ENCODE measurements at places on chromosomes 11 and 22.

- DNase-seq: no peak
These were observed 64.2 kb downstream of the NFAM1 start for GRCh38 chr22:42367980-42368378.

DNA sequence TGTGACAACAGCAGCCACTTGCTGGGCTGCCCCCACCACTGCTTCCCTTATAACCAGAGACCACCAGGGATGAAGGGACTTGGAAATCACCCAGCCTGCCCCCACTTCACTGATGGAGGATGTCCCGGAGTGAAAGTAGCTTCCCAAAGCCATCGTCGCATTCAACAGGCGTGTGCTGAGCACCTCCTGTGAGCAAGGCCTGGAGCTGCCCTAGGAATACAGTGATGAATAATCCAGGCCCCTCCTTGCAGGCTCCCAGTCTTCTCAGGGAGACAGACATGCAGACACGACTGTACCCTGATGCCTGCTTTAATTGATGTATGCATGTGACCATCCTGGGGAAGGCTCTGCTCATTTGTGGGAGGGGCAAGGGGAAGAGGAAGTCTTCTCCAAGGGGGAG is 22.6 kb downstream of the PTPN5 start:
- no peak for DNase-seq

DNA sequence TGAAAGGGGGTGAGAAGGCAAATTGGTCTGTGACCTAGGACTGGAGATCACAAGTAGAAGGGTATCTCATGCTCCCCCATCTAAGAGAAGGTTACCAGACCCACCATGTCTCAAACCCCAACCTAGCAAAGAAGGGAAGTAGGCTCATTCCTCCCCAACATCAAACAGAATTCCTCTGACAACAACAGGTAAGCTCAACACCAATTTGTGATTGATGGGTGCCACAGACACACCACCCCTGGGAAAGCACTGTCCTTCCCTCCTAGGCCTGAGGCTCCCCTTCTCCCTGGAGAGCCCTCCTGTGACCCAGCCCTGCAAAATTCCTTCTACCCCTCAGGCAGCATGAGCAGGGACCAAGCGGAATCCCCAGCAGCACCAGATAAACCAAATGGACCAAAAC is 154.3 kb downstream of the BUD13 start:
- no peak for DNase-seq

DNA sequence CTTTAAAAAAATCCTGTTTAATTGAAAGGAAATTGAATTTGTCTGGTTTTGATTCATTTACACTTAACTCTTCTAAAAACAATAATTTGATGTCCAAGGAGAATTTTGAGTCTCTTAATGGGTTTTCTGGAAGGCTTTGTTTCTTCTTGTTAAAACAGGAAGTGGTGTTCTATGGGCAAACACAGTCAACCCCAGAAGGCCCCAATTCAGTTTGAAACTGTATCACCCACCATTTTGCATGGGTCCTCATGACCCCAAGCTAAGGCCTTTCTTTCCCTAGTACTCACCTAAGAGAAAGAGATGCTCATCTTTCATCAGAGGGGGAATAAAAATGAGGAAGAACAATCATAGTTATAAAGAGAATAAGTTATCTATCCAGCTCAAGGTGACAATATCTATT is 10.6 kb downstream of the FLI1 start:
- DNase-seq: no peak

DNA sequence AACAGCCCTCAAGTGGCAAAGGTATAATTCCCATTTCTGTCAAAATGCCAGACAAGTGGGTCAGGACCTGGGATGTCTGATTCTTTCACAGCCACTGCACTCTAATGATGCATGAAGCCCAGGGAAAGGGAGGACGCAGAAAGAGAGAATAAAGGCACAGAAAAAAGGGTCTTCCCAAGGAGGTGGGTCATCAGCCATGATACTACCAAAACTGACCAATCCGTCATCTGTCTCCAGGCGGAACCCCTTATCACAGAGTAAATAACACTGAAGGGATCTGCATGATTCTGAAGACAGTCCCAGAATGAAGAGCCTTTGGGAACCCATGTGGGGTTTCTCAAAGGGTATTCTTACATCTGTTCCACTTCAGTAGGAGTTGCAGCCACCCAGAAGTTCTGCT is 73.8 kb upstream of the OPCML start:
- DNase-seq: no peak

DNA sequence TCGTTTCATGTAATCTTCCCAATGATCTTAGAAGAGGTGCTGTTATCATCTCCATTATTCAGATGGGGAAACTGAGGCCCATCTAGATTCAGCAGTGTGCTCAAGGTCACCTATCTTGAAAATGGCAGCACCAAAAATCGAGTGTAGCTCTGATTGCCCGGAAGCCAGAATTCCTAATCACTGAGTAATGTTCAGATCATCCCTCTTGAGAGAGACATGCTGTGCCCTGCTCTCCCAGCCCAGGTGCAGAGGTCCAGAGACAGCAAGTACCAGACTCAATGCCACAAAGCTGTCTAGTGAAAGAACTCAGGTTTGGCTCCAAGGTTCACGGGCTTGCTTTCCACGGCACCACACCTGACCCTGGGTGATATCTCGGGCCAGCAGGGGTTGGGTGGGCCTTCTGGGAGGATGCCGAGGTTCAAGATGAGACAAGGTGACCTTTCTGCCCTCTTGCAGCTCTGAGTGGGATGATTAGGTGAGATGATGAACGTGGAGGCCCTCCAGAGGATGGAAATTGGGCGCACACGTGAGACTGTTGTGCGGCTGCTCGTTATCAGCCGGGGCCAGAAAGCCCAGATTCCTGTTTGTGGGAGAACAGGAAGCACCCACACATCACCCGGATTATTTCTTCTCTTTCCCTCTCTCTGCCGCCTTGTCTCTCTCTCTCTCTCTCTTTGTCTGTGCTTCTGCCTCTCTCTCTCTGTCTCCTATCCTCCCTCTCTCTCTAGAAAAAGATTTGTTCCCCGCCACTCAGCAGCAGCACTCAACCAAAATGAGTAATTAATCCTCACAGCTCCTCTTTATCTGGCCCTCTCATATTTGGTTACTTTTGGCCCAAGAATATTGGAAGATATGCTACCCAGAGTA is 19.0 kb upstream of the RASD2 start:
- no peak for DNase-seq

DNA sequence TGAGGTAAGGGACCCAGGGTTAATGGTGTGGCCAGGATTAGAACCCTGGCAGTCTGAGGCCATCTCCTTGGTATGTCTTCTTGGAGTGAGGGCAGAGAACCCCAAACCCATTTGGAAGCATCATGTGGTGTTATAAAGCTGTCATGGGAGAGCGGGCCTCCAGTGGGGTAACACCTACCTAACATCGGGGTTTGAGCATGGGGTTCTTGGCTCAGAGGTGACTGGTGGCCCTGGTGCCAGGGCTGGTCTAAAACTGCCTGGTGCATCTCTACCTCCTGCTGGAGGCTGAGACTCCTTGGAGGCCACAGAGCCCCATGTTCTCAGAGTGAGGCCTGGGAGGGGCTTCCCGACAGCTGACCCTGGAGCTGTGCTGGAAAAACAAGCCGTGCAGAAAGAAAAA is 4.5 kb downstream of the PRDM11 start:
- DNase-seq: no peak

DNA sequence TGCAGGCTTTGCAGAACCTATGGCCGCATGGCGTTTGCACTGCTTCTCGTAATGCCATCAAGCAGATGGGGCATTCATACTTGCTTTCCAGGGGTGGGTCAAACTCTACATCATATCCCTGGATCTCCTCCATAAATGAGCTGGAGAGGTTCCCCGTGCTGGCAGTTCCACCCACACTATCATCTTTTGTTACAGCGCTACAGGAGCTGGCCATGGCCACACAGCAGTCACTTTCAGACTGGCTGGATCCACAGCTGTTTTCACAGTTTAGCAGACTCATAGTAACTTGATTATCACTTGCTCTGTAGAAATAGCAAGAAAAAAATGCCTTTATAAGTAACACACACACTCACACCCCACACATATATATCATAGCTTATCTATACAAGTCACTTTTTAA is 8.8 kb downstream of the TRAF6 start:
- DNase-seq: no peak

GRCh38 chr11:75737314-75737713 is 19.7 kb downstream of the MOGAT2 start:
- no peak for DNase-seq

Measured in NCI-H748 treated with DMSO at 0.1 percent for 48 hours (cell line).